ENCODE measurements at places on chromosomes 16 and 17.

GRCh38 chr16:78641433-78641832 lies 542.0 kb downstream of the WWOX start:
- no peak for DNase-seq

GRCh38 chr17:80474961-80475909 lies 1.2 kb downstream of the NPTX1 start:
- peak; percentile 60 for DNase-seq

GRCh38 chr16:47920709-47921108 lies 235.1 kb downstream of the ABCC12 start:
- DNase-seq, result no peak

DNA sequence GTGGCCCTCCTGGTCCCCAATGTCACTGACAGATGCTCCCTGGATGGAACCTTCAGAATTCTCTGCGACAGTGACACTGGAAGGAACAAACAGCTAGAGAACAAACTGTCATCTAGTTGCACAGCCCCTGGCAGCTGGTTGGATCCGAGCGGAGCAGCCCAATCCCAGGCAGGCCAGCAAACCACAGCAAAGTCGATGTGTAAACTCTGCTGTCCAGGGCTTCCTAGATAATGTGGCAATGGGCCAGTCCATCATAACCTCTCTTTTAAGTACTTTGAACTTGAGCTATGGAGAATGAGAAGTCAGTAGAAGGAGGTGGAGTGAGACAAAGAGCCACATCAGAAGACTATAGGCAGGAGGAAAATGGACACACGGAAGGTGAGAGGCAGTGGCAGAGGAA lies 323.0 kb downstream of the CBLN1 start:
- DNase-seq, result no peak

GRCh38 chr16:80852261-80852872 lies 48.0 kb upstream of the CDYL2 start:
- peak; percentile 42 for DNase-seq

- DNase-seq, result no peak
Measured at GRCh38 chr16:12679660-12680272, 123.9 kb downstream of the CPPED1 start.

Data from HAP-1 (cell line).